Osteocyte (in vitro differentiated cells): ENCODE measurements at places on chromosomes 2 and 18. TPM values are rescaled to one million over a fixed set of nuclear protein-coding genes. Genes with fewer than 3 reads are reported as not detected.

POTEF gene
- total RNA-seq: 0.30 TPM in 1 of 2 replicates, not detected in the other

CCDC102B gene
- total RNA-seq: 18.5 and 18.9 TPM in 2 replicates

DNA sequence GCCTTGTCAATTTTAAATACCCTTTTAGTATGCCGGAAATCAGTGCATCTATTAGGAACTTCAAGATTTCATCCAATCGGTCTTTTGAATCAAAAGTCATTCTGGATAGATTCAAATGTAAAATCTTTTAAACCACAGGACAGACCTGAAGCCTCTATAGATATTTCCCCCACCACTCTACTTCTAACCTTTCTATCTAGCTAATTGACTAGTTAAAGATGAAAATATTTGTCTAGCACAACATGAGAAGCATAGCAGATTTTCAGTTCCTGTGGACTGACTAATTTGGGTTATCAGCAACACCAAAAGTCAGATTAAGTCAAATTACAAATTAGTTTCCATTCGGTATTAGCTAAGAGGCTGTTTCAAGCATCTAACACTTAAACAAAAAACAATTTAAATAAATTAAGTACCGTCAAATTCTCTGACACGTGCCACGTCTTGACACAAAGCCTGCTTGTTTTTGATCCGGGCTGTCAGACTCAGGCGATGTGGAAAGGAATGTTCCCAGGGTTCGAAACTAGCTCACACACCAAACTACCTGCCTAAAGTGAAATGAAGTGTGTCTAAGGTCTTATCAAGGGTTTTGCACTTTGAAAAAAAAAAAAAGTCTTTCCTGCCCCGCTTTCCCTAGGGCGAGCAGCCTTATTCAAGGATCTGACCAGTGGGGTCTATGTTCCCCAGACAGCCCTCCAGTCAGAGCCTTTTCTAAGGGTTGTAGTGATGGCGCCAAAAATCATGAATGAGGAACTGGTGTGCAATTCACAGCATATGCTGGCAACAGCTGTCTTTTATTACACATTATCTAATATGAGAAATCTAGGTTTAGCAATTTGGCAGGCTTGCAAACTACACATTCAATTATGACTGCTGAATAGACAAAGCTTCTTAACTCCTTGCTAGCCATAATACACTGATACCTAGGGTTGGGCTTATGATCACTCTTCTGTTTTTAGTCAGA lies 4.7 kb downstream of the CYTIP start:
- H3K27ac ChIP-seq: no peak overlapping the region
- H3K4me3 ChIP-seq: no peak overlapping the region
- no peaks in the 10 kb centered on the region for H3K36me3 ChIP-seq
- peaks cover 22% of the 10 kb centered on the region for H3K27me3 ChIP-seq
- DNase-seq: no peak
- peaks cover 11% of the 10 kb centered on the region for H3K4me1 ChIP-seq

DNA sequence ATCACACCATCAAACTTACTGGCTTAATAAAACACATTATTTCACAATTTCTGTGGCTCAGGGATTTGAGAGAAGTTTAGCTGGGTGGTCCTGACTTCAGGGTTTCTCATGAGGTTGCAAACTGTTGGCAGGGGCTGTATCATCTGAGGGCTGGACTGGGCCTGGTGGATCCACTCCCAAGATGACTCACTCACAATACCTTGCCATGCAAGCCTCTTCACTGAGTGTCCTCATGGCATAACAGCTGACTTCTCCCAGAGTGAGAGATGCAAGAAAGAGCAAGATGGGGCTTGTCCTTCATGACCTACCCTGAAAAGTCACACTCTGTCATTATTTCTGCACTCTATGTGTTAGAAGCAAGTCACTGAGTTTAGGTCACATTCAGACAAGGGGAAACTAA lies 73.8 kb downstream of the AQP4 start:
- DNase-seq: no peak
- no peak overlapping the region for H3K27ac ChIP-seq
- H3K27me3 ChIP-seq: no peaks in the 10 kb centered on the region
- no peaks in the 10 kb centered on the region for H3K36me3 ChIP-seq
- H3K4me3 ChIP-seq: no peak overlapping the region
- H3K4me1 ChIP-seq: no peaks in the 10 kb centered on the region

GRCh38 chr2:38665854-38666555 lies at the start of gene GALM:
Gene GALM (plus strand): TSS chr2:38666114. CDS start chr2:38666162, 48 bp downstream.
- peak within 1 kb of the TSS; percentile 76 for H3K4me3 ChIP-seq
- no peak for DNase-seq
- no peaks in the 10 kb centered on the region for H3K27me3 ChIP-seq
- H3K4me1 ChIP-seq: peaks cover 20% of the 10 kb centered on the region
- H3K27ac ChIP-seq: peak within 1 kb of the TSS; percentile 93

GRCh38 chr2:231057590-231057989 lies 923 bp downstream of the PSMD1 start:
- peak overlapping the region; percentile 94 for H3K4me3 ChIP-seq
- H3K4me1 ChIP-seq: peaks cover 41% of the 10 kb centered on the region
- no peaks in the 10 kb centered on the region for H3K27me3 ChIP-seq
- peak overlapping the region; percentile 100 for H3K27ac ChIP-seq
- no peak for DNase-seq

DNA sequence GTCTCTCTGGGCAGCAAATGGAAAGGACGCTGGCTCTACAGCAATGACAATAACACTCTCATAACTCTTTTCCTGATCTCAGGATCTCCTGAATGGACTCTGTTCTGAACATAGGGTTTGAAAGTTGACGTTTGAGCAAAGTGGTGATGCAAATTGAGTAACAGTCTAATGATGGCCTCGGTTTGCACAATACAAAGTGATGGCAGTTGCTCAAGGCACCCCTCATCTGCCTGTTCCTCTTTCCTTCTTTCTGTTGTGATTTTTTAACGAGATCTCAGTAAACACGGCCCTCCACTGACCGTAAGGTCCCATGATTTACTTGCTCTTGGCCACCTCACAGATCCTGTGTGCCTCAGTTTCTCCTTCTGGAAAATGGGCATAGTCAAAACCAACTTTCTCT lies 303.6 kb downstream of the SLC8A1 start:
- no peak for DNase-seq
- no peaks in the 10 kb centered on the region for H3K27me3 ChIP-seq
- peaks cover 4% of the 10 kb centered on the region for H3K36me3 ChIP-seq
- H3K4me3 ChIP-seq: no peak overlapping the region
- H3K4me1 ChIP-seq: no peaks in the 10 kb centered on the region
- no peak overlapping the region for H3K27ac ChIP-seq

DNA sequence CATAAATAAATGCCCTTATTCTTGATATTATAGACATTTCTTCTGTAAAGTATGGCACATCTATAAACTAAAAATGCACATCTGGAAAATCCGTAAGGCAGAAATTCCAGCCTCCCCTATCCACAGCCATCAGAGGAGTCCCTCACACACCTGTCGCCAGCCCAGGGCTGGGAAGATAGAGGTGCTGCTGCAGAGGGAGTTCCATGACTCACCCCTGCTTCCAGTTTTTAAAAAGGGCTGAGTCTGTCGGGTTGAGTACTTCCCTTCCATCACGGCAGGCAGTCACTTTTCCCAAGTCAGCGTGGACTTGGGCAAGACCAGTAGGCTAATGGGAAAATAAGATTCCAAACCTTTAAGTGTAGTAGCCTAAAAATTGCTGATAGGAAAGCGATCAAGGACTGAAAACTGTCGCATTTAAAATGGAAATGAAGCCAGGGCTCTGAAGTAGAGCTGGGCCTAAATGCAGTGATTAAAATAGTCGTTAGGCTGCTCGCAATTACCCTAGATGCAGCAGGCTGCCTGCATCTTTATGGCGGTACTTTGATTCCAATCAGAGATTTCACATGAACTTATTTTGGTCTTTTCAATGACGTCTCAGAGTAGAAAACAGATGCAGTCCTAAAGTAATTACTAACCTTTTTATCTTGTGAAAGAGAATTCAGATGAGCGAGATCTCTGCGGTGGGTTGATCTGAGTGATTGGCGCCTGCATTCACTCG lies 280.5 kb downstream of the AGAP1 start:
- H3K4me3 ChIP-seq: no peak overlapping the region
- peaks cover 6% of the 10 kb centered on the region for H3K36me3 ChIP-seq

- H3K27me3 ChIP-seq: no peaks in the 10 kb centered on the region
- H3K36me3 ChIP-seq: no peaks in the 10 kb centered on the region
- H3K4me1 ChIP-seq: peaks cover 17% of the 10 kb centered on the region
- no peak overlapping the region for H3K27ac ChIP-seq
- H3K4me3 ChIP-seq: no peak overlapping the region
These were observed 3.3 kb upstream of the SRBD1 start for GRCh38 chr2:45614330-45614729.

- no peak overlapping the region for H3K27ac ChIP-seq
- no peak overlapping the region for H3K4me3 ChIP-seq
- H3K36me3 ChIP-seq: no peaks in the 10 kb centered on the region
- no peak for DNase-seq
These were observed 223.6 kb downstream of the CDH20 start for GRCh38 chr18:61556862-61557261.
